ENCODE measurements at places on chromosomes 1 and 21. TPM values are rescaled to one million over a fixed set of nuclear protein-coding genes. Genes with fewer than 3 reads are reported as not detected.

- DNase-seq = no peak
These were observed 4.0 kb downstream of the TOMM40L start for GRCh38 chr1:161229896-161230295.

- peak; percentile 70 for DNase-seq
These were observed at the start of gene BCAN for GRCh38 chr1:156641761-156642264. Gene BCAN, plus strand, starts transcription at chr1:156642117. Its CDS starts 3,938 bp downstream, at chr1:156646055.

C1orf94 gene
- not detected for polyA plus RNA-seq

DNA sequence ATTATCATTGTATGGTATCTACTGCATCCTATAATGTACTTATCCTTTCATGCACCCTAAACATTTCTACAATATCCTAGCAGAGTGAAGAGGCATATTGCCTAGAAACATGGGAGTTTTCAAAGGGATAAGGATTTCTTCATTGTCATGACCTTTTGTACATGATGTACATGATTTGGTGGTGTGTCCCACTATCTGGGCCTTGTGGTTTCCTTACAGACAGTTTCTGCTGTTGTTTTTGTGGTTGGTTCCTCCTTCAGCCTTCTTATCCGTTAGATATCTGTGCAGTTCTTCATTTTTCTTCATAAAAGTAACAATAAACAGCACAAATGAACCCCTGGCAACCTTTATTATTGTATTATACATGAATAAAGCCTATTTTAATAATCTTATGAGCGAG lies 70.4 kb upstream of the BACH1 start:
- DNase-seq = no peak

- no peak for DNase-seq
These were observed 31.6 kb downstream of the SOX13 start for GRCh38 chr1:204104331-204105130.

GRCh38 chr1:6762060-6762459 lies 23.2 kb upstream of the CAMTA1 start:
- no peak for DNase-seq

- DNase-seq = no peak
These were observed 18.5 kb downstream of the TP73 start for GRCh38 chr1:3670823-3671265.
